Coronary artery (tissue), 2 donors: ENCODE measurements at places on chromosomes 4 and X.

GRCh38 chrX:150205011-150205410 lies 158.1 kb upstream of the MAMLD1 start:
- peak; percentile 65 for DNase-seq

DNA sequence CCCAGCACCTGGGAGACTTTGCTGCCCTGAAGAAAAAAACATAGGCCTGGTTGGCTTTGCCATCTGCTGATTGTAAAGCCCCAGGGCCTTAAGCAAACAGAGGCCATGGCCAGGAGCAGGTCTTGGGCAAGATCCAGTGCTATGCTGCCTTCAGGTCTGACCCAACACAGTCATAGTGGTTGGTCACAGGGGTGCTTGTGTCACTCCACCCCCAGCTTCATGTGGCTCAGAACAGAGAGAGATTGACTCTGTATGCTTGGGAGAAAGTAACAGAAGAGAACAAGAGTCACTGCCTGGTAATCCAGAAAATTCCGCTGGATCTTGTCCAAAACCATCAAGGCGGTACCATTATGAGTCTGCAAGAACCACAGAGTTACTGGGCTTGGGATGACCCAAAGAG lies 24.4 kb upstream of the SMARCA5 start:
- no peak for DNase-seq

GRCh38 chr4:76963131-76963750 lies 13.7 kb downstream of the SEPTIN11 start:
- no peak for DNase-seq

DNA sequence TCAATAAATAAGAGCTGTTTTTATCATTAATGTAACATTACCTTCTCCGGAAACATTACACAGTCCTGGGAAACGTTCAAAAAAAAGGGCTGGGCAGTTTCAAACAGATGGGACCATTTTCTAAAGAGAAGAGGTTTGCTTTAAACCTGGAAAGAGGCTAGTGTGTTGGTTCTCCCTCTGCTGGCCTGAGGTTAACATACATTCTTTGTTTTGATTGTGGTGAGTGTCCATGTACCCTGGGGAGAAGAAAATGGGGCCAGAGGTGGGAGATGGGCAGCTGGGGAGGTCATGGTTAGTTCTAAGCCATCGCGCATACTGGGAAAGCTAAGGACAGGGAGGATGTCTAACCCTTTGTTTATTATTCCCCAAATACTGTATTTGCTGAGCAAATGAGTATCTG lies 194.7 kb downstream of the CPEB2 start:
- no peak for DNase-seq

DNA sequence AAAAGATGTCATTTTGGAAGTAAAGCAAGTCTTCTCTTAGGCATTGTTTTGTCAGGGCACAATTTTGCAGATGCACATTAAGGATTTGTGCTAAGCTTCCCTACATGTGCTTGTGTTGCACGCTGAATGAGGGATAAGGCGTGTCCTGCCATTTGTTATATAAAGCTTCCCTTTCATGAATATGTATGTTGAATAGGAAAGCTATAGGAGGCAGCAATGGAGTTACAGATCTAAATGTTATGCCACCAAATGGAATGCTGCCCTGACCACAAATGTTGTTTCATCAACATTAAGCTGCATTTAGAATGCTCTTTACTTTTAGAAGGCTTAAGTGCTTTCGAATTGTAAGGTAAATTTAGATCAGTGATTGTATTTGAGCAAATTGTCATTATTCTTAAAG lies 20.9 kb downstream of the SGMS2 start:
- no peak for DNase-seq

- no peak for DNase-seq
Measured at GRCh38 chr4:102431608-102431961, 69.6 kb upstream of the NFKB1 start.

DNA sequence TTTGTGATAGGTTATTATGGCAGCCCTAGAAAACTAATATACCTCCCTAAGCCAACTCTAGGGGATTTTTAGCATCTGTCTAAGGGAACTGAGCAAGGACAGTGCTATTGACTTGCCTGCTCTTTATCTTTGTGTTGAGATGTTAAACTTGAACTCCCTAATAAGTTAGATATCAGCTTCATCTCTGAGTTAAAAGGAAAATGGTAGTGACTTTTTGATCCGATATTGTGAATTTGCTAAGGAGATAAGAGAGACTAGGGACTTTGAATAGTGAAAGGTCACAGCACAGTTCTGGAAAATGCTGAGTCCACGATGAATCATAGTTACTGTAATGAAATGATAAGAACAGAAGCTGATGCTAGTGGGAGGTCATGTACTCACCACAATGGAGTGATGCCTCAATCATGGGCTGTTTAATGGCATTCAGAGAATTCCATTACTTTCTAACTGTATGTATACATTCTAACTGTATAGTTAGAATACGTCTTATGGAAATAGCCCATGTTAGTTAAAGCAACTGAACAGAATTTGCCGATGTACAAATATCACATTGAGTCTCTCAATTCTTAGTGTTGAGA lies 147.2 kb downstream of the GLRA3 start:
- no peak for DNase-seq

DNA sequence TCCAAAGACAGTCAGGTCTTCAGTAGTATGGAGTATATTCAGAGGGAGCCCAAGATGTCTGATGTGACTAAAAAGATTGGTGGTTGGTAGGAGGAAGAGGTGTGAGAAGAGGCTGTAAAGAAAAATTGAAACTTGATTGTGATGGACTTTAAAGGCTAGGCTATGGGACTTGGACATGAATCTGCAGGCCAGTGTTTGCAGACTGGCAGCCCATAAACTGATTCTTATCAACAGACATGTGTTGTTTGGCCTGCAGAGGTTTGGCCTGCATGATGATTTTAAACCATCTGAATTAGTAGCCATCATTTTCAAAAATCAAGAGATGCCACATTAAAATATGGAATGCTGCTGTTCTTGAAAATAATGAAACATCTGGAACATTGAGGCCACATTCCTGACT lies 5.4 kb upstream of the AR start:
- DNase-seq, result no peak

GRCh38 chrX:40106676-40107290 lies 9.0 kb upstream of the BCOR start:
- no peak for DNase-seq
